Anterior cingulate cortex (tissue), 58 donors: ENCODE measurements at places on chromosomes 3 and 15.

DNA sequence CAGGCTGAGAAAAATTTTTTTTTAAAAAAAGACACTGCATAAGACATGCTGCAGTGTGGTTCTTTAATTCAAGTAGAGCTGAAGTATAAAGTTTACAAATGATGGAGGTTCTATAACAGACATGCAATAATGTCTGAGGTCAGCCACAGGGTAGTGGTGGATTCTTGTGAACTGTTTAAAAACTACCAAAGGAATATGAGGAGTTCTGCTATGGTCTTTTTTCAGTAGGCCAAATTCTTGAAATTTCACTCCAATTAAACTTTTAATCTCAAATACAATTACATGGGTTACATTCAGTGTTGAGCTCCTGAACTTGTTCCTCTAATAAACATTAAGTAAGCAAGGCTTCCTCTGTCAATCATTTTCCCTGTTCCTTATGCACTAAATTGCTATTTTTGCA lies 122.7 kb downstream of the PLD1 start:
- DNase-seq = no peak

GRCh38 chr3:115524549-115524948 lies 98.8 kb upstream of the GAP43 start:
- DNase-seq = no peak

- no peak for DNase-seq
These were observed 267.0 kb downstream of the PLCL2 start for GRCh38 chr3:17151598-17152373.

DNA sequence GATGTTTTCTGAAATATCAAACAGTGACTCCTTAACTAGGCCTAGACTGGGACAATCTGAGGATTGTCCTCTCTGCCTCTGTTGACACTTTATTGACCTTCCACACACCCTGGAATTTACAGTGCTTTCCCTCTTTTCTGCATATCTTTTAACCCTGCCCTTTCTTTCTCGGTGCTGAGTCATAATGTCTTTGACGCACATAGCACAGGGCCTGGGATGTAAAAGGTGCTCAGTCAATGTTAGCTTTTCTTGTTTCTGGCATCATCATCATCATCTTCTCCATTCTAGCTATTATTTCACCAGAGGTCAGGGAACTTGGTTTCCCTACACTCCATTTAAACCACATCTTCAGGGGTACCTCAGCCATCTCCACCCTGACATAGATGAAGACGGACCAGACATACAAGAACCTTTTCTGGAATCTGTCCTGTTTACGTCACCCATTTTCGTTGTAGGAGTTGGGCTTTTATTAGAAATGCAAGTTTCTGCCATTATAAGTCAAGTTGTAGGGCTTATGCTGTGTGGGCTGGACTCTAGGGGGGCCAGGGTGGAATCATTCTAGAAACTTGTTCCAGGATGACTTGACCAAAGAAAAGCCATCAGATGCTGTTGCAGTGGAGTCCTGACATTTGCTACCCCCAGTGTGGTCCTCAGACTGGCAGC lies 46.6 kb downstream of the ZBTB38 start:
- DNase-seq = no peak

- no peak for DNase-seq
These were observed 57.9 kb upstream of the PPP2R3A start for GRCh38 chr3:135907422-135908165.

DNA sequence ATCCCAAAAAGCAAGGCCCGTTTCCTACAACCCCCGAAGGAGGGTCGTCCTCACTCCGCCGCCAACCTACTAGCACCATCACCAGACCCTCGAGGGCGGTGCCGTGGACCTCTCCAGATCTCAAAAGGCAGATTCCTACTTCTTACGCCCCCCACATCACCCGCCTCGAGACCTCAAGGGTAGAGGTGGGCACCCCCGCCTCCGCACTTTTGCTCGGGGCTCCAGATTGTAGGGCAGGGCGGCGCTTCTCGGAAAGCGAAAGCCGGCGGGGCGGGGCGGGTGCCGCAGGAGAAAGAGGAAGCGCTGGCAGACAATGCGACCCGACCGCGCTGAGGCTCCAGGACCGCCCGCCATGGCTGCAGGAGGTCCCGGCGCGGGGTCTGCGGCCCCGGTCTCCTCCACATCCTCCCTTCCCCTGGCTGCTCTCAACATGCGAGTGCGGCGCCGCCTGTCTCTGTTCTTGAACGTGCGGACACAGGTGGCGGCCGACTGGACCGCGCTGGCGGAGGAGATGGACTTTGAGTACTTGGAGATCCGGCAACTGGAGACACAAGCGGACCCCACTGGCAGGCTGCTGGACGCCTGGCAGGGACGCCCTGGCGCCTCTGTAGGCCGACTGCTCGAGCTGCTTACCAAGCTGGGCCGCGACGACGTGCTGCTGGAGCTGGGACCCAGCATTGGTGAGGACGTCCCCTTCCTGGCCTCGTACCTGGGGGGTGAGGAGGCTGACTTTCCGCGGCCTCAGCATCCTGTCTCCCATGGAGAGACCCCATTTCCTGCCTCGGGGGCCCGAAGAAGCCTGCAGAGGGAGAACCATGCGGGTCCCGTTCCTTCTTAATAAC lies at the start of gene MYD88:
Gene MYD88, plus strand, starts transcription at position 313 of the 842 bp plus-strand sequence. Its CDS starts 40 bp downstream, at position 353.
- DNase-seq = peak; percentile 61
